Smooth muscle cell of the umbilical artery (primary cell): ENCODE measurements at places on chromosomes 1 and 21. TPM values are rescaled to one million over a fixed set of nuclear protein-coding genes. Genes with fewer than 3 reads are reported as not detected.

BLZF1 gene
- total RNA-seq: 40.4 and 48.6 TPM in 2 replicates

SLC19A2 gene
- 19.3 and 21.4 TPM in 2 replicates for total RNA-seq

C1orf53 gene
- total RNA-seq: 2.4 and 4.8 TPM in 2 replicates

SPRR2F gene
- total RNA-seq: not detected in 2 replicates

THRAP3 gene
- total RNA-seq: 66.8 and 104 TPM in 2 replicates

TMEM240 gene
- 2.4 and 2.9 TPM in 2 replicates for total RNA-seq

SLC25A34 gene
- 0.30 and 0.69 TPM in 2 replicates for total RNA-seq

TESK2 gene
- 0.60 and 0.89 TPM in 2 replicates for total RNA-seq

CZIB gene
- total RNA-seq: 40.0 and 52.9 TPM in 2 replicates

SLC35E2B gene
- total RNA-seq: 36.2 and 42.6 TPM in 2 replicates

RNU1-2 gene
- under 0.01 TPM in 2 replicates for total RNA-seq

OR2T29 gene
- not detected in 2 replicates for total RNA-seq

UBE2U gene
- total RNA-seq: not detected in 2 replicates

S100A7 gene
- total RNA-seq: not detected in 2 replicates

GFI1 gene
- under 0.01 and 0.37 TPM in 2 replicates for total RNA-seq

MSH4 gene
- 0.46 and 0.59 TPM in 2 replicates for total RNA-seq

ETV3L gene
- total RNA-seq: not detected in 2 replicates

OR2G6 gene
- not detected in 2 replicates for total RNA-seq

RRAGC gene
- 30.6 and 32.1 TPM in 2 replicates for total RNA-seq

CERS2 gene
- 67.4 and 80.4 TPM in 2 replicates for total RNA-seq
